ENCODE measurements at places on chromosomes 12 and 14.

- no peak for DNase-seq
These were observed 22.8 kb downstream of the WDR20 start for GRCh38 chr14:102162487-102162886.

DNA sequence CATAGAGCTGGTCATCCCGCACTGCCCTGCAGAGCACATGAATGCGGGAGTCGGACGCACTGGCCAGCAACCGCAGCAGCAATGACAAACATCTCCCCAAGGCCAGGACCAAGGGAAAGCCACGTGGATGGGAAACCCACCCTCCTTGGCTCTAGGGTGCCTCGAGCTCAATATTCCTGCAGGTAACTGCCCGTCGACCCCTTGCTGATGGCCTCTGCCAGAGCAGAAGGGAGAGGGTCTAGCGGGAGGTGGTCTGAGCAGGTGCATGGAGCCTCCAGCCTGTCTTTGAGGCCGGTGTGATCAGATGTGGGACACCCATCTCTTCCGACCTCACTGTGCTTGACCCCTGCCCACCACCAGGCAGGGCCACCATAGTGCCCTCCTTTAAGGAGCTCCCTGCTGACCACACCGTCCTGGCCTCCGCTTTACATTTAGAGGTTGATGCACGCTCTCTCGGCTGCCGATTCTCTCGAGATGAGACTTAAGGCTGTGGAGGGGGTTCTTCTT is 89.7 kb downstream of the PIWIL1 start:
- DNase-seq = no peak

DNA sequence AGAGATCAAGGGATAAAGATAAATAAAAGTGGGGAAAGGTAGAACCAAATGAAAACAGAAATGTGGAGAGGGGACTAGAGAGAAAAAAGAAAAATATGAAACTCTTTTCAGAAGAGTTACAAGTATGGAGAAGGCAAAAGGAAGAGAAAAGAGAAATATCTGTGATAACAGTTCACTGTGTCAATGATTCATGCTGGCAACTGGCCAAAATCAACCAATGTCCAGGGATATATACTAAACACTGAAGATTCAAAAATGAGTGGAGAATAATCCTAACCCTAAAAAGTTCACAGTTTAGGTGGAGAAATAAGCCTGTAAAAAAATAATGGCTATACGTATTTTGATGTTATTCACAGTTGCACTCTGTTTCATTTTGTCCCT is 372.3 kb upstream of the KITLG start:
- no peak for DNase-seq

DNA sequence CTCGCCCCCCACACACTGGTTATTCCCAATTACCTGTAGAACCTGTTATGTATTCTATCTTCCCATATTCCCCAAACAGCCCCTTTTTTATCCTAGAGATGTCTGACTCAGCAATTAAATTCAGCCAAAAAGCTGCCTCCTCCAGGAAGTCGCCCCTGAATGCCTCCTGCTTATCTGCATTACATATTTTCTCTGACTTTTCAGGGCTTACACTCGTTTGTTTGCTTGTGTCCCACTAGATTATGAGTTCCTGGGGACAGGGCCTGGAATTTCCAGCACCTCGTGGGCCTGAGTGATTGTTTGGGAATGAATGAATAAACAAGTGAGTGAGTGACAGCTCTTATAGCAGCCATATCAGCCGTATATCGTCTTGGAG is 99.3 kb upstream of the RFLNA start:
- DNase-seq = no peak

GRCh38 chr14:33781236-33781635 is 169.6 kb downstream of the EGLN3 start:
- no peak for DNase-seq

GRCh38 chr12:109447482-109447881 is 29.6 kb downstream of the KCTD10 start:
- DNase-seq = no peak

DNA sequence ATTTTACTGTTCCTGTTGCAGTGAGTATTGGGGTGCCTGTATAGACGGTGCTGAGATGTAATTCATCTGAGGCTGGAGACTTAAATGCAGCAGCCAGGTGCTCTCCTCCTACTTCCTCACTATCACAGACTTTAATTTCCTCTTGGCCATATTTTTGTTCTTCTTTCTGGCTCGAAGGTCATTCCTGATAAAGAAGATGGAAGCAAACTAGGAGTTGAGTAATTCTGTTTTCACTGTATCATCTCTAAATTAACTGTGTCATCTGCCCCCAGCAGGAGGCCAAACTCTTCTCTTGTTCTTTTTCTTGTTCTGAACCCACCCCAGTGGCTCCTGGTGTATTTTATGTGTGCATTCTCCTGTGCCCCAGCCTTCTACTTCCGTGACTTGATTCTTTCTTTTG is 141.7 kb upstream of the ARHGAP5 start:
- DNase-seq = no peak

- no peak for DNase-seq
These were observed 1.3 kb downstream of the AK7 start for GRCh38 chr14:96393071-96393691.

- no peak for DNase-seq
These were observed 71.5 kb downstream of the VWF start for GRCh38 chr12:6052940-6053329.

GRCh38 chr12:132926415-132926833 is 29.7 kb downstream of the ZNF605 start:
- DNase-seq = no peak

DNA sequence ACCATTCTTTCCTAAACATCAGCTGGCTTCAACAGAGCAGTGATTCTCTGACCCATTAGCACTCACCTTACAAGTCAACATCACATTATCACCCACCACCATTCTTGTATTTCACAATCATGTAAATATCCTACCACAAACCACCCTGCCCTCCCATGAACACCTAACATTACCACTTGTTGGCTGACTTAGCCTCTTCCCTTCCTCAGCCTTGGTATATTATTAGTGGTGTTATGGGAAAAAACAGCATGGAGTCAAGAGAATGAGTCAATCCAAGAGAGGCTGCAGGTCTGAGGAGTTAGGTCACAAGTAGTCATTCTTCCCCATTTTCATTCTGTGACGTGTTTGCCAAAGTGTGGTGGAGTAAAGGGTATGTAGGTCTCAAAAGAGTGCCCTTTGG is 22.3 kb upstream of the MGP start:
- DNase-seq = no peak

- DNase-seq = no peak
These were observed 1.7 kb upstream of the FAM181A start for GRCh38 chr14:93925374-93925895.

DNA sequence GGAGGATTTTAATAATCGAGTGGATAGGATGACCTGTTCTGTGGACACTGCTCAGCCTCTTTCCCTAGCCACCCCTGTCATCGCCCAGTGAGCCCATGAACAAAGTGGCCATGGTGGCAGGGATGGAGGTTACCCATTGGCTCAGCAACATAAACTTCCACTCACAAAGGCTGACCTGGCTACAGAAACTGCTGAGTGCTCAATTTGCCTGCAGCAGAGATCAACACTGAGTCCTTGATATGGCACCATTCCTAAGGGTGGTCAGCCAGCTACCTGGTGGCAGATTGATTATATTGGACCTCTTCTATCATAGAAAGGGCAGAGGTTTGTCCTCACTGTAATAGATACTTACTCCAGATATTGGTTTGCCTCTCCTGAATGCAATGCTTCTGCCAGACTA is 465.4 kb upstream of the FBXO33 start:
- no peak for DNase-seq

DNA sequence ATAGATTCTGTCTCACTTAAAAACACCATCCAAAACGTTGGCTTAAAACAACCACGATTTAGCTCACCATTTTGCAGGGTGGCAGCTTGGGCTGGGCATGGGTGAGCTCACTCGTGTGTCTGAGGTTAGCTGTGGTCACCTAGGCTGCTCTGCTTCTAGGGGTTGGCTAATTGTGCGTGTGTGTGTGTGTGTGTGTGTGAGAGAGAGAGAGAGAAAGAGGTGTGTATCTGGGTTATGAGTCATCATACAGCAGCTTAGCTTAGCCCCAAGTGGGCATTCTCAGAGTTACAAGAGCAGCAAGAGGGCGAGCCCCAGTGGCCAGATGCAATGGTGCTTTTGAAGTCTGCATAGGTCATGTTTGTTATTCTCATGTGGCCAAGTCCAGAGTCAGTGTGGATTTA is 6.0 kb downstream of the FBXW8 start:
- no peak for DNase-seq

- no peak for DNase-seq
These were observed 12.3 kb downstream of the CHST11 start for GRCh38 chr12:104469066-104469465.

DNA sequence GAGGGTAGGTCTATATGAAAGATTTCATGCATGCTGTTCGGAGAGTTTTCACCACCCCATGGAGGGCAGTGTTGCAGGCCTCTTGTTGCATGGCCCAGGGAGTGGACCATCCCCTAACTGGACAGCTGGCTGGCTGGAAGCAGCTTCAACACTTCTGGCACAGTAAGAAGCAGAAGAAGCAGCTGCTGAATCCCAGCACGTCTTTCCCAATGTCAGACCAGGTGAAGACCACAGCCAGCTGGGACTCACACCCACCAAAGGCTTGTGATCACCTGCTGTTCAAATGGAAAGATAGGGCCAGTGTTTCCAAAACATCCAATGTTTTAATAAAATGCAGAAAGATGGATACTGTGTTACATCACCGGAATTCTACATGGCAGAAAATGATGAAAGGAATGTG is 1423.6 kb downstream of the AACS start:
- DNase-seq = no peak

DNA sequence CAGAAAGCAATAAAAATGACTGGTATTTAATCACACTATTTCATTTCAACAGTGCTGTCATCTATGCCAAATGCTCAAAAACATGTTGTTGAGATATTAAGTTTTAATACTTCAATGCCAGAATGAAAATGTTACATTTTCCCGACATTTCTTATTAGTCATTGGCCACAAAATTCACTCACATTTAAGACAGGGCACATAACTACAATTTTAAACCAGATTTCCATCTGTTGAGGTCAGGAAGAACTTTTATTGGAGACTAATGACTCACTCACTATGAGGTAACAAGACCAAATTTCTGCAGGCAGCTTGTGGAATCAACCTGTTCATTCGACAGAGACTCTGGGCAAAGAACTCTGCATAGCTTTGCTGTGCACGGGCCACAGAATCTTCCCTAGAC is 36.8 kb downstream of the PPTC7 start:
- DNase-seq = no peak

DNA sequence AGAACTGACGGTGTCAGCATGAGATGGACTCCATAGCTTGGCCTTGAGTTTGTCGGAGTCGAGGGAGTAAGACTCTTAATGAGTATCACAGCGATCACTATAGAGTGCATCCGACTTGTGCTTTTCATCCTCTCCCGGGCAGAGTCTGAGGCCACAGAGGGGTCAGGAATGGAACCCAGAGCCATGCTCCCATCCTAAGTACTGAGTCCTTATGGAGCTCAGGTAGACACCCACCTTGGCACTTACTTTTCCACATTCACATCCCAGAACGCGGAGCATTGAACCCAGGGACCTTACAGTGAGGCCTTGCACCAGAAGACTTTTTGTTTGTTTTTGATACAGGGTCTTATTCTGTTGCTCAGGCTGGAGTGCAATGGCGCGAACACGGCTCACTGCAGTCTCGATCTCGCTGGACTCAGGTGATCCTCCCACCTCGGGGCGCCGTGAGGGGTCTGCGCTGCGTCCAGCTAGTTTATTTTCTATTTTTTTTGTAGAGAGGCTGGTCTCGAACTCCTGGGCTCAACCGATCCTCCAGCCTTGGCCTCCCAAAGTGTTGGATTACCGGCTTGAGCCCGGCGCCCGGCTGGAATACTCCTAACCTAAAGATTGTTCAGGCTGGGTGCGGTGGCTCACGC is 719 bp upstream of the SRSF9 start:
- DNase-seq = no peak

DNA sequence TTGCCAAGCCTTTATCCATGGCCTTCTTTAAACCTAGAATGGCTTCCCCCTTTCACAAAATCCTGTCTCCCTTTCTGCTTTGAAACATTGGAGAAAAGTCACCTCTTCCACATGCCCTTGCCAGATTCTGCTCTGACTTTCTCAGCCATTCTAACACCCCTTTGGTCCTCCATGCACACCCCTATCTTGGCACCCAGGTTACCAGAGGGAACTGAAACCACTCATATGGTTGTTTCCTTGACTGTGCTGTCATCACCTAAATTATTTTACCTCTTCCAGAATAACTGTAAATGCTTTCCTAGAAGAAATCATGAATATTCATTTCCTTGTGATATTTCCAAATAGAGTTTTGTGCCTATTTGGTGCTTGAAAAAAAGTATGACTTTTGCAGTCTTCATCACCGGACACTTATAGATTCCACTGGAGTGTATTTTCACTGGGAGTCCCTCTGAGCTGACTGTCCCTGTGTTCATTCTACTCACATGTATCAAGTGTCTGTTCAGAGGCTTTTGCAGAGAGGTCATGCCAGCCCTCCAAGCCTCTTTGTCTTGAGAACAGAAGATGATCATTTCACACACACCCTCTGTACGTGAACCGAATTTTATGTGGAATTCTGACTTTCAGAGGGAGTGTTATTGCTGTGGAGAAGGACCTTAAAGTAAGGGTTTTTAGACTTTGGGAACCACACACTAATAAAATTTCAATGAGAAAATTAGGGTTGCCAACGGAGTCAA is 74.1 kb downstream of the PLXNC1 start:
- no peak for DNase-seq

- DNase-seq = no peak
These were observed 1.9 kb downstream of the FAM181A start for GRCh38 chr14:93929048-93929535.

DNA sequence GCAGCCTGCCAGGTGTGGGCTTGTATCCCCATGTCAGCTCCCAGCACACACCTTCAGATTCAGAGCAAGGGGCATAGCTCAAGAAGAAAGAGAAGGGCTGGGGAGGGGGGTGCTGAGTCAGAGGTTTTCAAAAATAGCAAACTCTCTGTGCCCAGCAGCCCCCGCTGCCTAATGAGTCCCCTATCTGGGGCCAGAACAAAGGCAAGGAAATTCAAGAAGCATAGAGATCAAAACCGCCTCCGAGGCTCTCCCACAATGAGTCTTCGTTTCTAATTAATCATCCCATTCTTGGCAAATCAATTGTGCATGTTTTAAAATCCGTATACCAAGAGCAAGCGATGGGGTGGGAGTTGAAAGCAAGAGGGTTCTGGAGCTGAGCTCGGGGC is 19.5 kb upstream of the CMKLR1 start:
- DNase-seq = no peak

GRCh38 chr14:69039288-69039628 is 60.2 kb upstream of the ACTN1 start:
- no peak for DNase-seq

- DNase-seq = no peak
These were observed 42.0 kb upstream of the ELK3 start for GRCh38 chr12:96152164-96152563.

GRCh38 chr12:6360578-6361490 is 14.5 kb downstream of the SCNN1A start:
- no peak for DNase-seq

GRCh38 chr14:104820669-104821228 is 19.8 kb downstream of the ZBTB42 start:
- DNase-seq = no peak

GRCh38 chr14:36454599-36455240 is 65.3 kb downstream of the NKX2-1 start:
- DNase-seq = no peak

All from hypothalamus (tissue), 51 donors.